ENCODE measurements at places on chromosomes 5 and 9. TPM values are rescaled to one million over a fixed set of nuclear protein-coding genes. Genes with fewer than 3 reads are reported as not detected.

- no peak for DNase-seq
Measured at GRCh38 chr9:87556039-87556438, 58.4 kb downstream of the DAPK1 start.

GRCh38 chr5:156356238-156356637 lies 29.3 kb downstream of the SGCD start:
- DNase-seq: no peak

DNA sequence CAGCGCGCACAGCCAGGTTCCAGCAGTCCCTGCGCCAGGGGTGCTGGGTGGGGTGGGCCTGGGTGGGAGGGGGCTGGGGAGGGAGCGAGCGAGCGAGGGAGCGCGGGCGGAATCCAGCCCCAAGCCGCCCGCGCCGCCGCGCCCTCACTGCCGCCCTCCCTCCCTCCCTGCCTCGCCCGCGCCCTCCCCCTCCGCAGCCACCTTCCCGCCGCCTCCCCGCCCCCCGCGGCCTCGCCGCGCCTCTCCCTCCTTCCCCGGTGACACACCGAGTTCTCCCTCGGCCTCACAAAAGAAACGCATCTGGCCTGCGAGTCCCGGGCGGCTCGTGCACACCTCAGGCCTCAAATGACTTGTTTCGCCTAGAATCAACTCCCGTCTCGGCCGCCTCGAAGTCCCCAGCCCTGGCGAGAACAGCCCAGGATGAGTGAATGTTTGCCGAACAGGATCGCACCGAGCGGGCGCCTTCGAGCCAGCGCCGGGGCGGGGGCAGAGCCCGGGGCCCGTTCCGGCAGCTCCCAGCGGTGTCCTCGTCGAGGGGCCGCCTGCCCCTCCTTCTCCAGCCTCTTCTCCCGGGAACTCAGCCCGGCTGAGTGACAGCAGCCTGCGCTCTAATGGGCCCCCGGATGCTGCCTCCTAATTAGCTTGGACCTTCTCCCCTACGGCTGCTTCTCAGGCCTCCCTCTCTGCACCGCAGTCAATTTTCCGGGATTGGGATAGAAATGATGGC lies 371 bp upstream of the PITX1 start:
- DNase-seq: no peak

DNA sequence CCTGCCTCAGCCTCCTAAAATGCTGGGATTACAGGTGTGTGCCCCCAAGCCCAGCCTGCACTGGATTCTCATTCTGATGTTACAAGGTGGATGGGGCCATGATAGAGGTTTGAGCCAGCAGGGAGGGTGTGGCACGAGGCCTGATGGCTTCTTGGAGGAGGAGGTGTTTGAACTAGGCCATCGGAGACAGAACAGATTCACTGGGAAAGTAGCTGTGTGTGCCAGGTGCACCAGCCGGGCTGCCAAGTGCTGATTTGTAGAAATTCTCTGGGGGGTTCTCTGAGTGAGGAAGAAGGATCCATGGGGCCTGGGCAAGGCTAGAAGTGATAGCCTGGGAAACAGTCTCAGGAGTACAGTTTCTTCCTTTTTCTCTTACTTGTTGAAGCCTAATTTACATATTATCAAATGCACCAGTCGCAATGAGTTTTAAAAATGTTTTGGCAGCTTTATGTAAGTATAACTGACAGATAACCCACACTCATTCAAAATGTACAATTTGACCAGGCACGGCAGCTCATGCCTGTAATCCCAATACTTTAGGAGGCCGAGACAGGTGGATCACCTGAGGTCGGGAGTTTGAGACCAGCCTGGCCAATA lies 31.1 kb upstream of the STXBP1 start:
- DNase-seq: no peak

The FBXO10 gene
- 45.1 TPM for polyA plus RNA-seq

Measured in muscle of arm (tissue), 14 donors.